ENCODE measurements at places on chromosomes 1 and 21.

DNA sequence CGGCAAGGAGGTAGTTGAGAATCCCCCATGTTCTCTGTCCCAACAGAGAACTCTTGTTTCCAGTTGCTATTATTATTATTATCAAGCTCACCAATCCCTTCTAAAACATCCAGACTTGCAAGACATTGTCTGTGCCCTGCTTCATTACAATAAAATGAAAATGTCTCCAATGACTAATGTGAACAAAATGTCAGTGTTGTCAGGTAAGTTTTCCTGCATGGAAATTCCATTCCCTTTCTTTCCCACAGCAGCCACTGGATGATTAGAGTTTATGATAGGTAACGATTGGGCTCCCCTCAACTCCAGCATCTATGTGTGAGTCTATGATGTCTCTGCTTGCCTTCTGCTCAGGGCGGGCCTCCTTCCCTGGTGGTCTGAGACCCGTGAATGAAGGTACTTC is 8.9 kb upstream of the DYRK1A start:
- no peak for DNase-seq

- DNase-seq = no peak
Observed at GRCh38 chr1:203582568-203582967, 44.1 kb upstream of the ATP2B4 start.

- no peak for DNase-seq
Observed at GRCh38 chr1:56289260-56289659, 290.1 kb downstream of the PLPP3 start.

DNA sequence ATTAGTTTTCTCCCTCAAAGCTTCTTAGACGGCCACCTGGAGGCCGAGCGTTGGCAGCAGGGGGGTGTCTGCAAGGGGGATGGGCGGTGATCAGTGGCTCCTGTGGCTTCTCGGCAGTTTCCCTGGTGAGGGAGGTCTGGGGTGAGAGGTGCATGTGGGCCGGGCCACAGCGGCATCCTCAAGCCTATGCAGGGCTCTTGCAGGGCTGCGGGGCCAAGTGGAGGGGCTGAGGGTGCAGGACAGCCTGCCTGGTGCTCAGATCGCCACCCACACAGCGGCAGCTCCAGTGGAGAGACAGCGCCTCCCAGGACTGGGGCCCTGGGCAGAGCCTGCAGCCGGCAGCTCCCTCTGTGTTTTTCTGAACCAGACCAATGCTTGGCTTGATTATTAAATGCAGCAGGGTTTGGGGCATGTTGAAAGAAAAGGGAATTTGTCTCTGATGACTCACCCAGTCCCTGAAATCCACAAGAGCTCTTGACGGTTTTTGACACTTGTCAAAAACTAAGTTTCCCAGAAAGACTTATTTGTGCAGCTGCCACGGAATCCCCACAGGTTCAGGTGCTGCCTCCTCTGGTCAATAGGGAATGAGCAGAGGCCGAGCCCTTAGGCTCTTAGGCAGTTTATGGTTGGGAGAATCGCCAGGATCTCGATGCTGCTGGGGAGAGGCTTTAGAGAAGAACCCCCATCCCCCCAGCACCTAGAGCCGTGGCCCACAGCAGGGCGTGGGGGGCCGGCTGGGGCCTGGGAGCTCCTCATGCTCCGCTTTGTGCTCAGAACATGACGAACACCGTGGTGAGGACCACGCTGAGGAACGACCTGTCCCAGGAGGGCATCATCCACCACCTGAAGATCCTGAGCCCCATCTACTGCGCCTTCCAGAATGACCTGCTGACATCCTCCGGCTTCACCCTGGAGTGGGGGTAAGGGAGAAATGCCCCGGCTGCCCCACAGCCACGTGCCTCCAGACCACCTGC is 54.7 kb downstream of the UMODL1 start:
- DNase-seq = peak; percentile 58

DNA sequence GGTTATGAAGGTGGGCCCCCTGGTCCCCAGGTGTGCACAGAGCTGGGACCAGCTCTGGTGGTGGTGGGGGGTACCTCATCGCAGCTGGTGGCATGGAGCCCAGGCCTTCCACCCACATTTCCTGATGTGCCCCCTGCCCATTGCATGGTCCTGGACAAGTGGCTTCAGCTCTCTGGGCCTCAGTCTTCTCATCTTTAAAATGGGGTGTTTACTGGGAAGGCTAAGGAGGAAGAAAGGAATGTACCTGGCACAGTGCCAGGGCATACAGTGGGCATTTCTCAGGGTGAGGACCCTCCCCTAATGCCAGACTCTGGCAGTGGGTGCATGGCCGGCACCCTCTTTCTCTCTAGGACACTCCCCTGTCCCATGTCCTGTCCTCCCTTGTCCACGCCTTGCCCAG is 7.5 kb downstream of the CLCNKB start:
- DNase-seq = no peak

- no peak for DNase-seq
Observed at GRCh38 chr1:2320760-2321667, 70.3 kb downstream of the MORN1 start.

- no peak for DNase-seq
Observed at GRCh38 chr1:101757985-101758384, 238.7 kb downstream of the OLFM3 start.

GRCh38 chr1:242205622-242206489 is 207.0 kb upstream of the MAP1LC3C start:
- no peak for DNase-seq

All from fibroblast of gingiva (primary cell).